Cortex of kidney (tissue), 1 donor: ENCODE measurements at places on chromosomes 12 and 14.

GRCh38 chr12:12327802-12328201, 22.2 kb downstream of the MANSC1 start:
- DNase-seq, result no peak

DNA sequence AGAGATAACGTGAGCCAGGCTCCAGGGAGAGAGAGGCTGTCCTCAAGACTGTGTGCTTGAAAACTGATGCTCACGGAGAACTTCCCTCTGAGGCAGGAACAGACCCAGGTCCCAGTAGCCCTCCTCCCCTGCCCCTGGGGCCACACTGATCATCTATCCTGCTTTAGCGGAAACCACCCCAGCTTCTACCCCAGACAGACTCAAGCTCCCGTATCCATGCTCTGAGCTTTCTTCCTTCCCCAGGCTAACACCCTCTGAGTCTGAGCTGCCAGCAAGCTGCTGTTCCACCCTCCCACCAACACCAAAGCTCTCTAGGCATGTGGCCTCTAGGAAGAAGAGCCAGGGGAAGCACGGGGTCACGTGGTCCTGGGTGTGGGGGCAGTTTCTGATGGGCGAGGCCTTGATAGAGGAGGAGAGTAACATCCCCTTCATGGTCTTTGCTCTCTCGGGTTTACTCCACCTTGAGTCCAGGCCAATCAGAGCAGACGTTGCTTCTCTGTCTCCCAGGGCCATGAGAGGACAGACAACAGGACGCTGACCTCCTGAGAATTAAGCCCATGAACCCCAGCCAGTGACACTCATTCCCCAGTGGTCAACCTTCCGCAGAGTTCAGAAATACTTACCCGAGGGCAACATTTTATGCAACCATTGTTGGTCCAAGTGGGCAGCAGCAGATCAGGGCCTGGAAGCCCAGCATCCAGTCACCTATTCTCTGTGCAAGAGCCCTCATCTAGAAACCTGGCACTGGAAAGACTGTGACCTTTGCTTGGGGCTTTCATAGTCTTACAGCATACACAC, 1.4 kb downstream of the PCK2 start:
- no peak for DNase-seq

DNA sequence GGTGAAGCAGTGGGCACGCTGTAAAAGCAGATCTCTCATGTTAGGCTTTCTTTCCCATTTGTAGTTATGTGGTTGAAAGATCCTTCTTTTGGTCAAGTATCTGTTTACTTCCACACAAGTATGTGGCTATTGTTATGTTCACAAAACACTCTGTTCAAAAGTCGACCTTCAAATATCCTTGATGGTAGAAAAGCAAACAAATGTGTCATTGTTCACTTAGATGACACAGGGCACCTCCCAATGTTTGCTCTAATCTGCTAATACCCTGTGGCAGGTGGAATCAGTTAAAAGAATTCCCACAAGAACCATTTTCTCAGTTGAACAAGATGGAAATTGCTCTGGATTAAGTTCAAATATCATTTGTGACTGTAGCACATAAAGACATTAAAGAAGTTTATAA, 43.6 kb upstream of the NAA30 start:
- no peak for DNase-seq

DNA sequence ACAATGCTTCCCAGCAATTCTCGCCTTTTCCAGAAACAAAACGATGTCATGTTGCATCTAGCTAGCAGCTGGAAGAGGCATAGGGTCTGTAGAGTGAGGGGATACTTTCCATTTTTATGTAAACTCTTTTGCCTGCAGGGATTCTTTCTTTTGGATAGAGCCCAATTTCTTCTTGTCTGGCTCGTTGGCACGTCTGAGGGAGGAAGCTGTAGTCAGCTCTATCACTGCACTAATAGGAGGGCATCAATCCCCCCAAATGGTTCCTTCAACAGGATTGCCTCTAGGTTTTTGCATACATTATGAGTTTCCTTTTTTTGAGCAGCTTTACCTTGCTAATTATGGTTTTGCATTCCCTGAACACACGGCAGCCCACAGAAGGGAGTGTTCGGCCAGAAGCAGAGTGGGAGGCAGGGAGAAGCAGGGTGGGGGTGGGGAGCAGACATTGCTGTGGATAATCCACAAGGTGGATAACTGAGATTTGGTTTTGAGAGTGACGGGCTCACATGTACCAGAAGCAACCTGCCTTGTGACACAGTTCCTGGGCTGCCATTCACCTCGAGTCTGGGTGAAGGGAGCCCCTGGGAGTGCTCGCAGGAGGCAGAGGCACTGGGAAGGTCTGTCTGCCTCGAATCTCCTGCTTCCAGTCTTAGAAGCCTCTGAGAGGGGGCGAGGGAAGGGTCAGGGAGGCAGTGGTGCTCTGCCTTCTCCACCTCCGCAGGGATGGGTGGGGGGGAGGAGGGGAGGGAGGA, 24.5 kb downstream of the LRTM2 start:
- no peak for DNase-seq

- no peak for DNase-seq
Measured at GRCh38 chr12:5013266-5013730, 30.4 kb upstream of the KCNA5 start.

GRCh38 chr14:69941768-69942742, 62.8 kb downstream of the SMOC1 start:
- DNase-seq, result no peak

DNA sequence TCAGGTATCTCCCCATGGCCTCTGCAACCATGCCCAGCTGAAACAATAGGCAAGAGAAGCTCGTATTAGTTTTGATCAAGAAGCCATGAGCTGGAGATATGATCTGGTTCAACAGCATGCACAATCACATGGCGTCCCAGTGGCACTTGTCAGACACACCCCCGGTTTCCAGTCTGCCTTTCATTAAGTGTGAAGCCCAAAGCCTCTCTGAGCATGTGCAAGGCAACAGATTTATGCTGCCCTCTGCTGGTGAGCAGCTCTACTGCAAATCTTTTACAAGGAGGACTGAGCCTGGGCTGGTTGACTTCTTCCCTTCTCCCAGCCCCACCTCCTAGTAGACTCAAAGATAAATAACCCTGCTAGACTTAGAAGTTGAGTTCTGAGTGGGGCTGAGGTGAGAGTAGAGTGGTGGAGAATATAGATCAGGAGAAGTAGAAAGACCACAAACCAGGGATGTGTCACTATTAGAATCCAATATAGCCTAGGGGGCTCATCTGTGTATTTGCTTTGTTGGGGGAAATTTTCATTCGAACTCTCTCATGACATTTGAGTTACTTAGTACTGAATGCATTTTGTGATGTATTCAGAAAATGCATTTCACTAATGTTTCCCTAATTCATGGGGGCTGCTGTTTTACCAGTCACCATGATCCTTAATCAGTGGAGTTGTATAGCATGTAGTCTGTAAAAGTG, 53.7 kb upstream of the MBIP start:
- DNase-seq, result no peak

- no peak for DNase-seq
Measured at GRCh38 chr12:100229876-100230275, 29.3 kb downstream of the ACTR6 start.

DNA sequence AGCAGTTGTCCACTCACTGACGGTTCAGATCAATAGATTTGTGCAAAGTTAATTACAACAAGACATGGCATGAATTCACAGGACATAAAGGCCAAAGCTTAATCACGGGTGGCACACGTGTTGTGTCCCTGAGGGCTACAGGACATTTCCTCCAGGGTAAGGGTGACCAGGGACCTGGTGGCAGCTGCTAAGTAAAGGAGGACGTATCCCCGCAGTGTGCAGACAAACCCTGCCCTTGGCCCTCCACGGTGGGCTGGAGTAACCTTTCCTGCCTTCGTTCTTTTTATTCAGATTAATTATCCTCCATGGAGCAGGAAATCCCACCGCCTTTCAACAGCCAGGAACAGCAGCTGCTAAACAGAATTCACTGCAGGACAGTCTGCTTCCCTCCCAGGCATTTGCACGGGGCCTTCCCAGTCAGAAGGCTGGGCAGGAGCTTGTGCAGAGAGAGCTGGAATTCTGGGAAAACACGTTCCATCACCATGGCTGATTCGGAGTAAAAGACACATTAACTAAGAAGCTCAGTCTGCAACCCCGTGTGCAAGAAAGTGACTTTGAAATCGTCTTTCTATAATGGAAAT, 289.9 kb upstream of the SFSWAP start:
- no peak for DNase-seq

DNA sequence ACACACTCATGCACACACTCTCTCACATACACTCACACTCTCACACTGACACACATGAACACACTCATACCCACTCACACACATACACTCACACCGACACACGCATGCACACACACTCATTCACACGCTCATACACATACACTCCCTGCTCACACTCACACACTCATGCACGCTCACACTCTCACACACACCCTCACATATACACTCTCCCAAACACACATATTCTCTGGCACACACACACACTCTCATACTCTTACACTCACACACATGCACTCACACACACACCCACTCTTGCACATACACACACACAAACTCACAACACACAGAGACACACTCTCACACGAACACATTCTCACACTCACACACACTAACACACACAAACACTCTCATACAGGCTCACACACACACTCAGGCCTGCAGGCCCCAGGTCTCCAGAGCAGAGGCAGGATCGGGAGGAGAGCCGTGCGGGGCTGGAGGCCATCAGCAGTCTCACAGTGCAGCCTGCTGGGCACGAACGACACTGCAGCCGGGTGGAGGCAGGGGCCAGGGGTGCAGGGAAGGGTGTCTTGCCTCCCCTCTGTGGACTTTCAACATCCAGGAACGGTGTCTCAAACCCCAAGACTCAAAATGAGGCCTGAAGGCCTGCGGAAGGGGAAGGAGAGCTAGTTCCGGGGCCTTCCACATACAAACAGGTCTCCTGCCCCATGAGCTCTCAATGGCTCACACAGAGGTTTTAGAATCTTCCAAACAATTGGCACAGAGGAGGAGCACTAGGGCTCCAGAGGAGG, 148.7 kb downstream of the ANO2 start:
- DNase-seq, result no peak

- DNase-seq, result no peak
Measured at GRCh38 chr12:26622601-26623000, 210.4 kb downstream of the ITPR2 start.

DNA sequence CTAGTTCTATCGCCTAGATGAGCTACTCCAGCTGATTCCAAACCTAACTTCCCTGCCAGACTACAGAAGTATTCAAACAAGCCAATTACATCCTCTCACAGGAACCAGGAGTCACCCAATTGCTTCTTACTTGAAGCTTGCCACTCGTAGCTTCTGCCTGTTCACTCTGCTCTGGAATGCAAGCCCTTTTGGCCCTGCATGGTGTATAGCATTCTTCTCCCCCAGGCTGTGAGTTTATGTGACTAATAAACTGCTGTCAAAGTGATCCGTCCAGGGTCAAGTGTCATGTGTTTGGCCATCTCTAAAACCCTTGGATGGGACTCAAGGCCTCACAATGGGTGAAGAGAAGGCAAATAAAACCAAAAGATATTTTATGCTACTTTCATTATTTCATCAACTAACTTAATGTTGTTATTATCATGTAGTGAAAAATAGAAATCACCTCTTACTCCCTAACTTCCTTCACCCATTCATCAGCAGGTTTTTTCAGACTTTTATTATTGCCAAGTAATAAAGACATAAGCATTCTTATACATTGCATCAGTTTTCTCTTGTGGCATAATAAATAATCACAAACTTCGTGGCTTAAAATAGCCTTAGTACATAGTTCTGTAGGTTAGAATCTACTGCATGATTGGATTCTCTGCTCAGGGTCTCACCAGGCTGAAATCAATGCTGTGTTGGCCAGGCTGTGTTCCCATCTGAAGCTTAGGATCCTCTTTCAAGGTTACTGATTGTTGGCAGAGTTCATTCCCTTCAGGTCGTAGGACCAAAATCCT, 1981.7 kb upstream of the FLRT2 start:
- DNase-seq, result no peak

- no peak for DNase-seq
Measured at GRCh38 chr14:50230701-50231474, 490 bp downstream of the SOS2 start.

DNA sequence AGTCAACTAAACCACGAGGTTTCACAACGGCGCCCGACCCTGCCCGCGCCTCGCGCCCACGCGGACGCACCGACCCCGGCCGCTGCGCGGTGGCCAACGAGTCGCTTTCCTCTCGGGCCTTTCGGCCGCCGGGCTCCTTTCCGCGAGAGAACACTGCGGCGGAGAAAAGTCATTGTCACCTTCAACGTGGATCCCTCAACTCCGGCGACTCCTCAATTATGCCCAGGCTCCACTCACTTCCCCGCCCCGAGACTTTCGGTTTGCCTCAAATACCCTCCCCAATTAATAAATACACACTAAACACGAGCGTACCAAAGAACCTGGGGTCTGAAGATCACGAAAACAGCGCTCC, 450 bp downstream of the SINHCAF start:
- no peak for DNase-seq

GRCh38 chr12:129716825-129717224, 187.0 kb downstream of the TMEM132D start:
- DNase-seq, result no peak

DNA sequence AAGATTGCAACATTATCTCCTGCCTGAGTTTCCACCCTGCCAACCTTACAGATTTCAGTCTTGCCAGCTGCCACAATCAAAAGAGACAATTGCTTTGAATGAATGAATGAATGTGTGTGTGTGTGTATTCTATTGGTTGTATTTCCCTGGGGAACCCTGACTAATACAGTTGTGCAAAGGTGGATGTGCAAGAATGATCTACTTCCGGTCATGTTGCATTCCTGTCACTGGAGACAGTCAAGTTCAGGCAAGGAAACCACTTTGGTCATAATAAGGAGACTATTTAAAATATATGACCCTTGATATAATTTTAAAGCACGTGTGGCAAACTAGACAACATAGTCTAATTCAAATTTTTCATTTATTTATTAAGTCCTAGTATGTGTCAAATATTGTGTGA, 13.1 kb downstream of the RERG start:
- DNase-seq, result no peak

DNA sequence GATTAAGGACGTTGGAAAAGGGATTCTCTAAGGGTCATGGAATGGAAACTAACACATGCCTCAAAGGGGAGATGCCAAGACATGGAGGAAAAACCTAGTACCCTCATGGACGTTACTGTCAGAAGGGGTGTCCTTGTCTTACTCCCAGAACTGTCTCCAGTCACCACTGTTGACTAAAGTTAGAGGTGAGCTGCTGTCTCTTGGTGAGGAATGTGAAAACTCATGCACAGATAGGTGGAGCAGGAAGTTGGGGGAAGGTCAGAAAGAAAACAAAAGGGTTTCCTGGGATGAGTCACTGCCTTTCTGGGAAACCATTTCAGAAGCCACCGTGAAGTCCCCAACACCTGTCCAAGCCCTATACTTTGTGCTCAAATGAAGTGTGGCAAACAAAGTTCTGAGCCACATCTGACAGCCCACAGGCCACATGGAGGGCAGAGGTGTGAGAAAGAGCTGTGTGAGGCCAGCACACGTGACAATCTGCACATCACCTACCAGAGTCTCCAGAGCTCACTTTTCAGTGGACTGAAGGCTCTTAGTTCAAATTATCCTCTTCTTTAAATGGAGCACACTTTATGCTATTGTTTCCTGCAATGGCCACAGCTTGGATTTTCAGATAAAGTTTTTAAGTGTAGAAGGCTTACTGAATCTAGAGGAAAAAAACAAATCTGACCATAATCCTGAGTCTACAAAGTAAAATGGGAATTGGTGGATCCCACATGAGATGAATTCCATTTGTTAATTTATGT, 92.9 kb upstream of the EGLN3 start:
- DNase-seq, result no peak

- no peak for DNase-seq
Measured at GRCh38 chr14:69298131-69299071, 38.4 kb downstream of the GALNT16 start.
